CD4-positive, alpha-beta T cell treated with Interleukin-15 for 1 hour (primary cell): ENCODE measurements at places on chromosomes 16 and 17.

- no peak for DNase-seq
These were observed 8.8 kb downstream of the ST3GAL2 start for GRCh38 chr16:70429888-70430666.

GRCh38 chr16:79480056-79480455, 120.5 kb downstream of the MAF start:
- no peak for DNase-seq

GRCh38 chr17:67818110-67819002, 6.9 kb upstream of the BPTF start:
- peak; percentile 53 for DNase-seq

- no peak for DNase-seq
These were observed 737.2 kb downstream of the CDH11 start for GRCh38 chr16:64384636-64385035.
